SIG-M5 (cell line): ENCODE measurements at places on chromosomes 16 and 17.

- DNase-seq, result no peak
These were observed 11.9 kb downstream of the FZD2 start for GRCh38 chr17:44568945-44569858.

DNA sequence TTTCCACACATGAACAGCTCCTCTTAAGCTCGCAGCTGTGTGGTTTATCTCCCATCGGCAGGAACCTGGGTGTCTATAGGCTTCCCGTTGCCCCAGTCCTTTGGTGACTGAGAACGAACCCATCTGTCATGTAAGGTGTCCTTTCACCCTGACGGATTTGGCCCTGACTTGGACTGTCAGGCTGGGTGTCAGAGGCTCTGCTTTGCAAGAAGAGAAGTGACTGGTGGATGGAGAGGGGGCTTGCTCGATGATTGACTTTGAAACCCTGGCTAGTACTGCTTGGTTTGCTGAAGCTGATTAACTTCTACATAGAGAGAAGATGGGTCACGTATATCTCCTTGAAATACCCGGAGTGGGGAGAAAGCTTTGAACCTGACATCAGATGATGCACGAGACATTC, 42.9 kb downstream of the COX4I1 start:
- DNase-seq, result no peak

GRCh38 chr17:48690655-48691054, 31.7 kb downstream of the PRAC1 start:
- no peak for DNase-seq

DNA sequence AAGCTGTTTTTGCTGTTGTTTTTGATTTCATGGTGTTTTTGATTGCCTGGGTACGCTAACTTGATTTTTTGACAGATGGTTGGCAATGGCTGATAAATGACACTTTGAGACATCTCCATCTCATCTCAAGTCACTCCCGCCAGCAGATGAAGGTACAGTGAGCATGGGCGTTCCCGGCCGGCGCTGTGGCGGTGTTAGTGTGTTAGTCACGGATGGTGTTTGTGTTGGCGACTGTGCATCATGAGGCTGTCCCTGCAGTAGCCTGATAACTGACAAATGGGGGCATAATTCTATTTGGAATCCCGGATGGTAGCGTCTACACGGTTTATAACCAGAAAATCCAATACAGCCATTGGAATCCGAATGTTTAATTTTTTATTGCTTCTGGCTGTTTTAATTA, 81.6 kb upstream of the ZNF750 start:
- DNase-seq, result no peak

DNA sequence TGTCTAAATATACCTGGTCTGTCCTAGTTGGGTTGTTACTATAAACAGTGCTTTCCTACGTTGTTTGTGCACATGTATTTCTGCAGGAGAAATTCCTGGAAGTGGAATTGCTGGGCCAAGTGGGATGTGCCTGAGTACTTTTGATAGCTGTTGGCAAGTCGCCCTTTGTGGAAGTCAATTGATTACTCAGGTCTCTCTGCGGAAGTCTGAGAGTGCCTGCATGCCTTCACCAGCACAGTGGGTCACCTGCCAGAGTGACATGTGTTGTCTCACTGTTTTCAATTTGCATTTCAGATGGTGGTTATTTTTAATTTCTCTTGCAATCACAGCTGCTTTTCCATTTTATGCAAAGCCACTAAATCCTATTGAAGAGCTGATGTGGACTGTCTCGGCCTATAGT, 2.3 kb upstream of the MVD start:
- DNase-seq, result no peak

DNA sequence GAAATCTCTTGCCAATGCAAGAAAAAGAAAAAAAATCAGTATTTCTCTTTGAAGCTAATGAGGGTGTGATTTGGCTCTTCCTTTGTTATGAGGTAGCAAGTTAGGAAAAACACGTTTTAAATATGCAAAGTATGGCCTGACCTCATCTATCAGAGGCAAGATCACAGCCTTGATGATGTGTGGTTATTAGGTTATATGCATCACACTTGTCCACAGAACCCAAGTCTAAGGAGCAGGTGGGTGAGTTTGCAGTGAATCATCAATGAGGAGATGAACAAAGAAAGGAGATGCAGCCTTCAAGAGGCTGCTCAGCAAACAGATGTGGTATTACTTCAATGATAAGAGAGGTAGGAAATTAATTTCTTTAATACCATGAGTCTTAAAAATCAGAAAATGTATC, 594.8 kb upstream of the CDH5 start:
- DNase-seq, result no peak

DNA sequence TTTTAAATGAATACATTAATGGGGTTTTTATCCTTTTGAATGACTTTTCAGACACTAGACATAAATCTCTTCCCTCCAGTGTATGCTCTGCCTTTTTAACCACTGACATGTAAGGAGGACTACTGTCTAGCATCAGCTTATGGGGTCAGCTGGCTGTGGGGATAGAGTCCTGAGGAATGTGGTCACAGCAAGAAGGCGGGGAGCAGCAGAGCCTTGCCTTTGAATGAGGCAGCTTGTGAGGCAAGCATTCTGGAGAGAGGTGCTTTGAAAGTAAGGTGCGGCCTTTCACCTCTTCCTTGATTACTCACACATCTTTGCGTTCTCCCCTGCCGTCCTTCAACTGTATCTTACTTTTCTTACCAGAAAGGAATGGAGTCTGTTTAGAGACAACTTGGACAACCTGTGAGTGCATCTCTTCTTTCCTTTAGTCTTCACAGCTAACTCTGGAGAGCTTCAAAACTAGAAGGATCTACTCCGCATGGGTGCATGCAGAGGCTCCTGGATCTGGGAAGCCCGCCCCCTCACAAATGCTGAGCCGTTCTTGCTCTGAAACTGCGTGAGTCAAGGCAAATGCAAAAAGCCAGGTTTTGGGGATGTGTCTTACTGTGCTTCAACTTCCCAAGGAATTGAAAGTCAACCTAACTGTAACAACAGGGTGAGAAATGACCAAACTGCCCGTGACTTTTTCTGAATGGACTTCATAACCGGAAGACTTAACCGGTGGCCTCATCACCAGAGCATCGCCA, 49.9 kb downstream of the ADCY7 start:
- DNase-seq, result no peak

- no peak for DNase-seq
These were observed 246.2 kb downstream of the KATNIP start for GRCh38 chr16:27795992-27796614.

DNA sequence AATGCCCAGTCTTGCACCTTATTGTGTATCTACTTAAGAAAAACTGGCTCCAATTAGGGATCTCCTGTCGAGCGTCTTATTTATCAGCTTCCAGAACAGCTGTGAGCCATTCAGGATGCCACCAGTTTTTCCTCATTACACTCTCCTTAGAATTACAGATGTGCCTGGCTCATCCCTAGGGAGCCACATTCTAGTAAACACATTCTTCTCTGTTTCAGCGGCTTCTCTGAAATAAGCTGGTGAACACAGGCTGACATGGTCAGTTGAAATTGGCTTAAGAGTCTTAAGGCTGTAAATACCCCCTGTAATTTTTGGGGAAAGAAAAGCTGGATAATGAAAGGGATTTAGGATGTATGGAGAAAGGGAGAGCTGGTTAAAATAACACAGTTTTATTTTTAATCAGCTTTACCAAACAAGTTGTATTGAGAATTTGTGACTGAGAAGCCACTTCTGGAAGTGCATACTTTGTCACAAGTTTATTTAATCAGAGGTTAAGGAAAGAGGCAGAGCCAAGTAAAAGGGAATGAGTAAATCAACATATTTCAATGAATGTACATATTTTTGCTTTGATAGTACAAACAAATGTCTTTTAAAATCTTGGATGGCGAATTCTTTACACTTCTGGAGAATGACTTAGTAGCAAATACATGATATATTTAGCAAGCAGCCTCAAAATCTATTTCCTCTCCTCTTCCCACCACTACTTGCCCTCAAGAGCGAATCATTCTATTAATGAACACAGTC, 562.0 kb upstream of the GOT2 start:
- DNase-seq, result no peak
